Natural killer cell treated with Interleukin-12 subunit alpha and Interleukin-12 subunit beta and Interleukin-15 and Interleukin-18, amount 100 ng/mL, for 72 hours (primary cell): ENCODE measurements at places on chromosomes 7 and 10.

GRCh38 chr7:143027032-143027431 lies at the start of gene OR9A2:
TSS of gene OR9A2 (minus strand) at chr7:143027132. CDS start at chr7:143027132, 0 bp downstream.
- DNase-seq, result no peak

DNA sequence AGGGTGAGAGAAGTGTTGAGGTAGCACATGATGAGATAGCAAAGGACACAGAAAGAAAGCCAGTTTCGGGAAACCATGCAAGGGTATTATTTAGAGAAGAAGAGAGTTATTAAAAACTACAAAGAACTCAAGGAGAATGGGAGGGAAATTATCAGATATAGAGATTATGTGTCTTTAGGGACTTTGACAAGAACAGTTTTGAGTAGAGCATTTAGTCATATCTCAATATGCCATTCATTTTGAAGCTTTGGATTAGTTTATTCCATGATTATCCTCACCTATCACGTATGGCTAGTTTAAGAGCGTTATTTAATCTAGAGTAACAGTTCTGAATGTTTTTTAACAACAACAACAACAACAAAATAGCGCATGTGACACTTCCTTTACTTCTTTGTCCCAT lies 409.4 kb downstream of the EXOC4 start:
- no peak for DNase-seq

GRCh38 chr10:76001461-76001860 lies 570.0 kb downstream of the LRMDA start:
- DNase-seq, result no peak

- no peak for DNase-seq
Observed at GRCh38 chr7:22842383-22842941, 19.8 kb upstream of the TOMM7 start.

- DNase-seq, result no peak
Observed at GRCh38 chr7:115122388-115122787, 200.5 kb downstream of the MDFIC start.

DNA sequence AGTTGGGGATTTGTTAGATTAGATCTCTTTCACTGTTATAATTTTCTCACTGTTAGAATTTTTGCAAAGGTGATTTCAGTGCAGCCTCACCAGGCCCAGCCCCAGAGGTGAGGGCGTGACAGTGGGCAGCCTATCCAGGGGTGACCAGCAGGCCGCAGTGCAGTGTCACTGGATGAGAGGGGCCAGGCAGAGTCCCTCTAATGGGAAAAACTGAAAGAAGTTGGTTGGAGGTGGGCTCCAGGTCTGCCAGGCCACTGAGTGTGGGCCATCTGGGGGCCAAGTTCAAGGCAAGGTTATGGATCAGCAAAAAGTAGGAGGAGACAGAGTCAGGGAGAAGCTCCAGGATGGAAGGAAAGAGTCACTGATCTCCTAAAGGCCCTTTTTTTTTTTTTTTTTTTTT lies 90.5 kb upstream of the SDK1 start:
- DNase-seq, result no peak

DNA sequence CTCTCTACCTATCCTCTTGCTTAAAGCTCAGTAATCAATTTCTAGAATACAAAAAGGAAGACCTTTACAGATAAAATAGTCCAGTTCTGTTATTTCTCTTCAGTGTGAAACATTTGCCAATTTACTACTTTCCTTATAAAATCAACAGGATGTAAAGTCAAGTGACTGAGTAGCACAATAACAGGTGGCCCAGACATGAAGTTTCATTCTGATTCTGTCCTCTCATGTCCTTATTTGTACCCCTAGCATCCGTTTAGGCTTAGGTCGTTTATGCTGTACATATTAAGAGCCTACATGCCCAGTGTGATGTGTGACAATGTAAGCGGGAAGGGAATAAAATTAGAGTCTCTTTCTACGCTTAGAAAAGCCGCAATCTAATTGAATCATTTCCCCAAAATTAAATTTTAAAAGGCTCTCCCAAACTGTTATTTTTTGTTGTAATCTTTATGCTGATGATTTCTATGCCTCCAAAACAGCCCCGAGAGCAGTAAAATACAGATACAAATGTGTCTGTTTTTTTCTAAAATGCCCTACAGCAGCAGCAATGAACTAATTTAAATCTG lies 29.1 kb downstream of the EPC1 start:
- DNase-seq, result no peak

GRCh38 chr10:88892222-88892967 lies 12.3 kb downstream of the STAMBPL1 start:
- DNase-seq, result no peak

DNA sequence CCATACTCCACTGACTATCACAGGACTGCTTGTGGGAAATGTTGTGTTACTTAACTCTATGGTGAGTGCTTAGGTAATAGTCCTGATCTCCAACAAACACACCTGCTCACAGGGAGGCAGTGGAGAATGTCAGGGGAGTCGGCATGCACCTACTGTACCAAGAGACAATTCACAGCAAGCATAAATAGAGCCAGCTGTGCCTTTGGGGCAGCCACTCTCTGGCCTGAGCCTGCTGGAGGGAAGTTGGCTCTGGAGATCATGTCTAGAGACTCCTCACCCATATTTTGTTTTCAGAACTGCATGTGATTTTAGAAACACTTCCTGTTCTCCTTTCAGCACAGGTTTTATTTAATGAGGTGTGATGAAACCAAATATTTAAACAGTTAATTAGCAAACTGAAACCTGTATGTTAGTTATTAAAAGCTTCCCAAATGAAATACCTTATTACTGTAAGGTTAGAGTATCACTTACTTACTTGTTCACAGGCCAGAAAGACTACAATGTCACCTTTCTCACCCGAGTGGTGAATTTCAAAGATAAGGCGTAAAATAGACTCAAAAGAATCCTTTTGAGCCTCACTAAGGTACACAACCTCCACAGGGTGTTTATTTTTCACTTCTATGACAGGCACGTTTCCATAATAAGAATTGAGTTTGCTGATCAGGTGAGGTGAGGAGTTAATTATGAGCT lies 21.8 kb downstream of the DHX32 start:
- no peak for DNase-seq

DNA sequence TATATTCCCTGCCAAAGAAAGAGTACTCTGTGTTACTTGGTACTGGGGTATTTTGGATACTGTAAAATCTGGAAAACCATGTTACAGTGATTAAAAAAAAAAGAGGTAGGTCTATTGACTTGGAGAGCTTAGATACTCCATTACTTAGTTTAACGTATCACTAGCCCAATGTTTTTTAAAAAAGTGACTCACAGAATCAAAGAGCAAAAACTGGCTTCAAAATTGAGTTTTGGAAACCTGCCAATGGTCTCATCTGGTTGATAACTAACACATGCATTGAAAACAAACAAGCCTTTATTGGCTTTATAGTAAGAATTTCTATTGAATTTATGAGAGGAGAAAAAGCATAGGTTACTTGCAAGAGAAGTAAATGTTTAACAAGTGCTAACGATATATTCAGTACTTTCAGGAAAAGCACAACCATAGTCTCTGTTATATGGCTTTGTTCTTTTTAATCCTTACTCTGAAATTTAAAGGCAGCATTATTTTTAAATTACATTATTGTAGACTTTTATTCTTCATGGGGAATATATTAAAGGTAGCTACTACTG lies 563.3 kb upstream of the SORCS1 start:
- DNase-seq, result no peak

DNA sequence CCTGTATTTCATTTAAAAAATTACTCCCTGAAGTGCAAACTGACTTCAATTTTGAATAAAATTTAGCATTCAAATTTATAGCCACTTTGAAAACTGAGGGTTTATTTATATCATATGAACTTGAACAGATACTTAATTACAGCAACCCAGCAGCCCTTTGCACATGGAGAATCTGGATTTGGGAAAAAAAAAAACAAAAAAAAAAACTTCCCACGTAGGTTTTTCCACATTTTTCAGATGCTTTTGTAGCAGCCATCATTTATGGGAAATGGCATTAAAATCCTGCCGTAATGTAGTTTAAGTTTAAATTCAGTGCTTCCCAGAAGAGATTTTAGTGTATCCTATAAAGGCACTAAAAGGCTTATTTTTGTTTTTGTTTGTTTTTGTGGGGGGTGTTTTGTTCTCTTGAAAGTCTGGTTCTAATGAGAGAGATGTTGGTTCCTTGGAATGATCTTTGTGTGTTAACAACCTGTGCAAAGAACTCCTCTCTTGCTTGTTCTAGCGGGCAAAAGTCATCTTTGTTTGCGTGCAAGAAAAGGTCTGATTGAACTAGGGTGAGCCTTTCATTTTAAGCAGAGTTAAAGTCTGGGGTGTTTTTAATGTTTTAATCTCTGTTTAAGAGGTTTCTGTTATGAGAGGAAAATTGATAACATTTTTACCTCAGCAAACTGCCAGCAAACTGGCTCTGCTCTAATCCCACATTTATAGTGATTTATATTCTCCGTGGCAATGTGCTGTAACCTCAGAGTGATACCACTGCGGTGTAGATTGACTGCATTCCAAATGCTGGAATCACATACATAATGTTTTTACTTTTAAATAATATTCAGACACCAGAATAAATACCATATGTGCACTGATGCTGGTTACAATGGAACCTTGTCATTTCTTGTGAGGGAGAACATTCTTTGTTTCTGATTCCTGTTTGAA lies 105.5 kb downstream of the WNT2 start:
- no peak for DNase-seq

GRCh38 chr7:44368455-44368854 lies 43.1 kb upstream of the CAMK2B start:
- no peak for DNase-seq

DNA sequence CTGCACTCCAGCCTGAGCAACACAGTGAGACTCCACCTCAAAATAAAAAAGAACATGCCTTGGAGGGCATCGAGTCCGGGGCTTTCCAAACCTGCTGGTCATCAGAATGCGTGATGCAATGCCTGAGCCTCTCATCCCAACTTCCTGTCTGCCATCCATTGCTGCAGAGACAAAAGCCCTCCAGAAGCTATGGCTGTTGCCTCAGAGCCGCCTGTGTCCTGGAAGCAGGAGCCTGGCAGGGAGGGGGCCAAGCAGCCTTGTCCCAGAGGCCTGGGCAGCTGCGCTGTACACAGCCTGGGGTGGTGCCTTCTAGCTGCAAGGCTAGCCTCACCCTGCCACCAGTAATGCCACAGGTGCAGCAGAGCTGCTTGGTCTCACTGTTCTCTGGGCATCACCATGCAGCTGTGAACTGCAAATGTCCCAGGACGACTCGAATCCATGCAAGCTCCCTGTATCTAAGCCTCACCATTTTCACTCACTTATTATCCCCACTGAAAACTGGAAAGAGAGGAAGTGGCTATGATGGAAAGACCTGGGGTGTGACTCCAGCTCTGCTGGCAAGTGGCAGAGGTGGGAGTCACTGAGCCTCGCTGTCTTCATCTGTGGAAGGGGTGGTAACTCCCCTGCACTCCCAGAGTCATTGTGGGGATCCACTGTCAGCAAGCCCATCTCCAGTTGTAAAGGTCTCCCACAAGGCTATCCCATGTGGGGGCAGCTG lies 7.0 kb downstream of the ALOX5 start:
- DNase-seq, result no peak

DNA sequence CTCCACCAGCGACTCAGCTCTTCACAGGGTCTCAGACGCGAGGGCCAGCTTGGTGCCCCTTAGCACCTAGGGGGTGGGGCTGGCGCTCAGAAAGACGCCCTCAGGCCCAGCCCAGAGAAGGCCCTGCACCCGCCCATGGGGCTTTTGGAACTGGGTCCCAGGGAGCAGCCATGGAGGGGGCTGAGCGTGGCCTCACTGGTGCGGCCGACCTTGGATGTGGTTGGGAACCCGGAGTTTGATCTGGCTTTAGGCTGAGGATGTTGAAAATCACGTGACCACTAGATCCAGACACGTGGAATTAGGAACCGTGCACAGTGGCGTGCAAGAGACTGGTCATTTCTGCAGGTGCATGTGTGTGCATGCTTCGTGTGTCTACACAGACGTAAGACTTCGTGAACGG lies 185.4 kb downstream of the DNAJB6 start:
- DNase-seq, result no peak

DNA sequence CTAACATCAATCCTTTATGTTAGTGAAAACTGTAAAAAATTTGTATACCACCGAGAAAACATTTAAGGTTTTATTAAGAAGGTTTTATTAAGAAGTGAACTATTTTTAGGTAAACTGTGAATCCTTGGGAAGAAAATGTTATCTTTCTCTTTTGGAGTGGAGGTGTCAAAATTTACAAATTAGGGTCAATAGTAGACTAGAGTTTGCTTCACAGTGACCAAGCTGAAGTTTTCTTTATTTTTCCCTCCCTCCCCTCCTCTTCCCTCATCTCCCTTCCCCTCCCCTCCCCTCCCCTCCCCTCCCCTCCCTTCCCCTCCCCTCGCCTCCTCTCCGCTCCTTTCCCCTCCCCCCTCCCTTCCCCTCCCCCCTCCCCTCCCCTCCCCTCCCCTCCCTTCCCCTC lies 168.8 kb downstream of the CNTNAP2 start:
- DNase-seq, result no peak

DNA sequence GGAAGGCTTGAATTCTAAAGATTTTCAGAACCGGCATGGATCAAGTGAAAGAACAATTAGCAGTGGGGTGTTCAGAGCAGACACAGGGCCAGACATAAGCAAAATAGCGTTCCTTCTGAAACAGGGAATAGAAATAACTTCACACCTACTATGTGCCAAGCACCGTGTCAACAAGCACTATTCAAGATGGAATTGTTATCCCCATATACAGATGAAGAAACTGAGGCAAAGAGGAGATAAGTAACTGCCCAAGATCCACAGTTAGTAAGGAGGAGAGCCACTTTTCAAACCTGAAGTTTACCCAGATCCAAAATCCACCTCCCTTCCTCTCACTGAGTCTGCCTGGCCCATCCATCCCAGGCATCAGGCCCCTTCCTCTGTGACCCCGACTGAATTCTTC lies 73.6 kb upstream of the PIK3CG start:
- no peak for DNase-seq

DNA sequence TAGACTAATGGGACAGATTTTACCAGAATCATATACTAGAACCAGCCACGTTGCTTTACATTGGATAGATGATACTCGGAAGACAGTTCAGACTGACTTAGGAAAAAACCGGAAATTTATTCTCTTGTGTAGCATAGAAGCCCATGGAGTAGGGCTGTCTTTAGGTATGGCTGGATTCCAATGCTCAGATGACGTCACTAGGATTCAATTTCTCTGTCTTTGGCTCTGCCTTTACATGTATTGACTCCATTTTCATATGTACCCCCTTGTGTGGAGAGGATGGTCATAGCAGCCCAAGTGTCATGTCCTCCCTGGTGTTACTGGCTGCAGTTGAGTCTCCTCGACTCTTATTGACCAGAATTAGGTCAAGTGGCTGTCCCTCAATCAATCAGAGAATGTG lies 39.2 kb upstream of the SMNDC1 start:
- DNase-seq, result no peak

- no peak for DNase-seq
Observed at GRCh38 chr10:65993451-65993850, 932.4 kb upstream of the LRRTM3 start.

DNA sequence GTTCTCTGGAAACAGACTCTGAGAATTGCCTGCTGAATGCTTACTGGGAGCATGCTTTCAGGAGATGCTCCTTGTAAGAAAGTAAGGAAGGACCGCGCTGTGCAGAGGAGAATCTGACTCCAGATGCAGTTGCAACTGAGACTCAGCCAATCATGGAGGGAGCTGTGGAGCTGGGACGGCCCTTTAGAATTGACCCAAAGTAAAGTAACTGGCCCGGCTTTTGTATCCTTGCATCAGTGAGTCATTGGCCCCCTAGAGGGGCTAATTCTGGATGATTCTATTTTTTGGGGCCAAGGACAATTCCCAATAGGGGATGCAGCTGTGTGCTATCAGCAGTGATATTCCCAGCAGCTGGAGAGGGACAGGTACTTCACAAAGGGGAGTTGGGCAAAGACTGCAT lies 170.4 kb downstream of the PTEN start:
- no peak for DNase-seq

- no peak for DNase-seq
Observed at GRCh38 chr10:7340179-7340874, 70.5 kb downstream of the SFMBT2 start.
